H1 (cell line): ENCODE measurements at places on chromosomes 16 and 17. TPM values are rescaled to one million over a fixed set of nuclear protein-coding genes. Genes with fewer than 3 reads are reported as not detected.

- no peak for DNase-seq
These were observed 50.2 kb downstream of the GRB7 start for GRCh38 chr17:39787743-39788484.

- no peak for DNase-seq
These were observed 141.3 kb upstream of the NETO2 start for GRCh38 chr16:47284999-47285398.

DNA sequence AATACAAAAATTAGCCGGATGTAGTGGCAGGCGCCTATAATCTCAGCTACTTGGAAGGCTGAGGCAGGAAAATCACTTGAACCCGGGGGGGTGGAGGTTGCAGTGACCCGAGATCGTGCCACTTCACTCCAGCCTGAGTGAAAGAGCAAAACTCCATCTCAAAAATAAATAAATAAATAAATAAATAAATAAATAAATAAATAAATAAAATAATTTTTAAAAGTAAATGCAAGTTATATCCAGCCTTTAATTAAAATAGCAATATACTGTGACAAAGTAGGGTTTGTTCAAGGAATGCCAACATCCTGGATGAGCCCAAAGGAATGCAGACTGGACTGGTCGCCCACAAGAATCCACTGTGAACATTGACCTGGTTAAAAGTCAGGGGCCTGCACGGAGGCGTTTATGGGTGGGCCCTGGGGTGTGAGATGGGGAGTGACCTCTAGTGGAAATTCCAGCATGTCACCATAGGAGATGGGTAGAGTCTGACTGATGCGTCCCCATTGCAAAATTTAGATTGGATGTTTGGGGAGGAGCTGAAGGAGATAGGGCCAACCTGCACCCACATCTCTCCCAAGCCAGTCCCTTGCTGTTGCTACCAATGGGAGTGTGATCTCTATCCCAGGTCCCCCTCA lies 9.7 kb upstream of the PIK3R5 start:
- DNase-seq = no peak

DNA sequence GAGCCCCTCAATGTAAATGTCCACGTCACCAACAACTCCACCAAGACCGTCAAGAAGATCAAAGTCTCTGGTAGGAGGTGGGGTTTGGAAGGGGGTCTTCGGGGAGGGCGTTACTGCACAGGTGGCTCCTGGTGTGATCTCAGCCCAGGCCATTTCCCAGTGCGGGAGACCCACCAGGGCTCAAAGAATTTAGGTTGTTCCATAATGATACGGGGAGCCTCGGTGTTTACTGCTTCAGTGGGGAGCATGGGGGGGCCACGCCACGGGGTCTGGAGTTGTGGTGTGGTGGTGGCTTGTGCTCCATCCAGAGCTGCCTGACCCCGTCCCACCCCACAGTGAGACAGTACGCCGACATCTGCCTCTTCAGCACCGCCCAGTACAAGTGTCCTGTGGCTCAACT lies 7.8 kb downstream of the ARRB2 start:
- DNase-seq = no peak

DNA sequence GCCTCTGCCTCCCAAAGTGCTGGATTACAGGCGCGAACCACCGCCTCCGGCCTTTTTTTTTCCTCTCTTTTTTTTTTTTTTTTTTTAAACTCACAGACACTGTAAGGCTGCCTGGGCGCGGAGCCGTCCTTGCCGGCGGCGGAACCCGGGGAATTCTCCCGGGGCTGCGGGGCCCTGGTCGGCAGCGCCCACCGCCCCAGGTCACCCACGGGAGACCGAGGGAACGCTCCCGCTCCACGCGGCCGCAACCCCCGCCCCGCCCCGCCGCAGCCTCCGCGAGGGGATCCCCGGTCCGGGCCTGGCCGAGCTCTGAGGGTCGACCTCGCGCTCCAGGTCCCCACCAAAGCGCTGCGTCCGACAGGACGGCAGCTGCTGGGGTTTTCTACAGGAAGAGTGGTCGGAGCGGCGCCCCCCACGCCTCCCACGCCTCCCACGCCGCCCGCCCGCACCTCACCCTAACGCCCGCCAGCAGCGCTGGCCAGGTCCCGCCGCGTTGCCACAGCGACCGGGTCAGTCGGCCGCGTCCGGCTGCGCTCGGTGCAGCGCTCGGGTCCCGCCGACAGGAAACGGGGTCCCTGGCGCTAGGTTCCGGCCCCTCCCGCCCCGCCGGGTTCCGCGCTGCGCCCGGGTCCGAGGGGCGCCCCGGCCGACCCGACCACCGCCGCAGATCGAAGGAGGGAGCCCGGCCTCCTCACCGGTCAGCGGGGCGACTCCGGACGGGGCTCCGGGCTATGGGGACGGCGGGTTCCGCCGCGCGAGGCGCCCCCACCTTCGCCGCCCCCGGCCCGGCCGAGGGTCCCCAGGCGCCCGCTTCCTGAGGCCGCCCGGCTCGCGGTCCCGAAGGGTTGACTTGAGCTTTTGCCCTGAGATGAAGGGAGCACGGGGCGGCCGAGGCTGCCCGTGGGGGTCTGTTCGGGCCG lies at the start of gene CCDC57:
Gene CCDC57, minus strand, starts transcription at position 512 of the 920 bp plus-strand sequence. CDS start 10,898 bp downstream, outside the sequence.
- peak; percentile 88 for DNase-seq

DNA sequence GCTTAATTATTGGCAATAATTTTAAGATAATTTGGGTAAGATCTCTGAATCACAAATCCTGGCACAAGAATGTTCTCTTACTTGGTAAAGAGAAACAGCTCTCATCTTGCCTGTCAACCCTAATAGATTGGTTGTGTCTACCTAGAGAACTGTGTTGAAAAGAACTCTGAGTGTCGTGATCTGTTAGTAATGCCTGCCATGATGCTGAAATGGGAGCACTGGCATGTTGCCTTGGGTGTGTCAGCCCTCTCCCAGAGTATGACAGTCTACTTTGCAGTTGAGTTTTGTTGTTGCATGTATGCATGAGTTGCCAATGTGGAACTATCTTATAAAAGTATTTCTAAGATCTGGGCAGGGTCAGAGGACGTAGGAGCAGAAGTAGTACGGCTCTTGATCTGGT lies 221.4 kb downstream of the MAF start:
- no peak for DNase-seq

GRCh38 chr16:73945631-73946030 lies 351.0 kb upstream of the PSMD7 start:
- no peak for DNase-seq

GRCh38 chr17:70104791-70105523 lies 29.9 kb downstream of the KCNJ16 start:
- no peak for DNase-seq

- DNase-seq = no peak
These were observed 18.7 kb upstream of the FOXF1 start for GRCh38 chr16:86491640-86492023.

GRCh38 chr17:44930667-44931066 lies 15.4 kb upstream of the GFAP start:
- no peak for DNase-seq

- no peak for DNase-seq
These were observed 15.3 kb upstream of the ALDH3A1 start for GRCh38 chr17:19763416-19763815.

DNA sequence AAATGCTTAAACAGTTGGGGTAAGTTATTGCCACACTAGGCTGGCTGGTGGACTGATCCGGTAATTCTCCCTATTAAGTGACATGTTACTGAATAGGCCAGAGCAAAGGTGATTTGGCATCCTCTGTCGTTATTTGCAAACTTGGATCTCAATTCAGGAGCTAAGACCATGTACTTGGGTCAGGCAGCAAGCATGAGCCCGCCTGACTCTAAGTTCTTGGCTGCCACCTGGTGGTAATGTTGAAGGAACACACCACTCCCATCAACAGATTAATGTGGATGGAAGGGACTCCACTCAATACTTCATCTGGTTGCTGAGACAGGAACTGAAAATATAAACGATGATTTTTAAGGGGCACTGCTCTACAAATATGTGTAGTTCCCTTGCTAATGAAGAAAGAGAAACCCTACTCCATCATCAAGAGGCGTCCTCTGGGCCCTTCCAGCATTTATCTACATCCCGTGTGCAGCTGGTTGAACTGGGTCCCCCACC lies 70.8 kb downstream of the EMP2 start:
- DNase-seq = peak; percentile 63

DNA sequence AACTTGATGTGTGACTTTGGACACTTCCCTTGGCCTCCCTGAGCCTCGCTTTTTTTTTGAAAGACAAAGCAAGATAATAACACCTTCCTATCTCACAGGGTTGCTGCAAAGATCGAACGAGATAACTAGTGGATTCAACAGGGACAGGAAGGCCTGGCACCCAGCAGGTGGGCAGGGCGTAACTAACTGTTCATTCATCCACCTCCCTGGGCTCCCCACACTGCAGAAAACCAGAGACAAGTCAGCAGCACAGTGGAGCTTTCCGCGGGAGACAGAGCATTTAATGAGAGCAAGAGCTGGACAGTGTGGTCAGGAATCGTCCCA lies 28.7 kb downstream of the SLC13A5 start:
- no peak for DNase-seq

DNA sequence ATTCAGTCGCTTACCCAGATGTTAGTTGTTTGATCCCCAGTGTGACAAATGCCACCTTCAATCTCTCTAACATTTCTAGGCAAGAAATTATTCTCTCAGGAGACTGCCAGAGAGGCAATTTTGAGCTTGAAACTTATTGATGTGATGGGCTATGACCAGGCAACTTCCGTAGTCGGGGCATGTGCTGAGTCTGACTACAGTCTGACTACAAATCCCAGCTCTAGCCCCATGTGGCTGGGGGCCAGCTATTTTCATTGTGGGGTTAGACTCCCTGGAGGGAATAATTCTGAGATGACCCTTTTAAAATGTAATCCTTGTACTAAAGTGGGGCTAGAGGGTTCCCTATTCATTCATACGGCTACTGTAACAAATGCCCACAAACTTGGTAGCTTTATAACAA lies 65.9 kb downstream of the RBFOX1 start:
- no peak for DNase-seq

DNA sequence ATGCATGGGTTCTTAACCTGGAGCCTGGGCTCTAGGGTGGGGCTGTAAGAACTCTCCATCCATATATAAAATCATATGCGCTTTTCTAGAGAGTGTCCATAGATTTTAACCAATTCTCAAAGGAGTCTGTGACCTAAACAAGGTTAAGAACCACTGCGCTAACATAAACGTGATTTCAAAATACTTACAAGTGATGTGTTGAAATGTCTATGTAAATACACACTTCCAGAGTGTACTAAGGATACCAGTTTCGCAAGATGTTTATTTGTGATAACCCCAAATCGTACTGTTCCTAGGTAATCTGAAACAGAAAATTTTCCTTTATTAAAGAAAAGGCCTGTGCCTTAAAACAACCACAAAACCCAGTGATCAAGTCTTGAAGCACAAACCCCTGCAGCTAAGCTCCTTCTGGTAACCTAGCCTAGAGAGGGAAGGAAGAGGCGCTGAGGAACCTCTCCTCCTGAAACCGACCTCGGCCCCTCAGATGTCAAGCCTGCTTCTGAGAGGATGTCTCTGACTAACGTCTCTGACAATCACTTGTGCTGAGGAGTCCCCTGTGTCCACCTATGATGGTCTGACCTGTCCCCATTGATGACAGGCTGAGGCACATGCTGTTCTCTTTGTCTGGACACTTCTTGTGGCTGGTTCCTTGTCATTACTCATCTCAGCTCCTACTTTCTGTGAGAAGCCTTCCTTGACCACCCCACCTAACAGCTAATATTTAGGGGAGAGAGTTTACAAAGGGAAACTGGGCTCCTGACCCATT lies 32.2 kb downstream of the SNN start:
- no peak for DNase-seq

GRCh38 chr16:75247249-75247648 lies 4.2 kb downstream of the BCAR1 start:
- DNase-seq = no peak

GRCh38 chr16:74795104-74795503 lies 20.5 kb upstream of the FA2H start:
- no peak for DNase-seq

DNA sequence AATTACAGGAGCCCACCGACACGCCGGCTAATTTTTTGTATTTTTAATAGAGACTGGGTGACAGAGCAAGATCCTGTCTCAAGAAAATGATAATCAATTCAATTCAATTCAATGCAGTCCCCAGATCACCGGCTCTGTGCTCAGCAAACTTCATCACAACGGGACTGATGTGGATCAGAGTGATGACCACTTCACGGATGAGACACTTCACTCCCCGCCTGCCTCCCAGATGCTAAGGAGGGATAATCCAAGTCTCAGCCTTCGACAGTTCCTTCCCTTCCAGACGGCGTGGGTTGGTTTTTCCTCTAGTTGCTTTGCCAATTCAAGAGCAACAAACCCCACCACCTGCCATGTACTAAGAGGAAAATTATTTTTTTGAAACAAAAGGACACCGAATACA lies 93.8 kb downstream of the ZDHHC7 start:
- no peak for DNase-seq

GRCh38 chr17:82349287-82349701 lies 9.8 kb upstream of the TEX19 start:
- no peak for DNase-seq

GRCh38 chr16:31333686-31334649 lies 21.0 kb upstream of the ITGAX start:
- no peak for DNase-seq

DNA sequence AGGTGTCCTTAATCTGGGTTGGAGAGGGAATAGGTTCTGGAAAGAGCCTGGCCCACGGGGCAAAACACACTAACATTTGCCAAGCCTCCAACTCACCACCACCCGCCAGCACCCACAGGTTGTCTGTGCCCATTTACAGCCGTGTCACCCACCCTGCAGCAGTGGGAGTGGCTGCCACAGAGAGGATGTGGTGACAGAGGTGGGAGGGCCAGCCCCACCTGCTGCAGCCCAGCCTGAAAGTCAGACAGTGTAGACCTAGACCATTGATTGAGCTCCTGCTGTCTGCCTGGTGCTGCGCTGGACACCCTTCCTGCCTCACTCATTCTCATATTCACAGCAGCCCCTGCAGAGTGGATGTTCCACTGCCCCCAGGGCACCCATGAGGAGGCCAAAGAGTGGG lies 44.7 kb downstream of the IL21R start:
- DNase-seq = no peak

- DNase-seq = peak; percentile 84
These were observed 681 bp downstream of the TMEM102 start for GRCh38 chr17:7435676-7436555.

- peak; percentile 64 for DNase-seq
These were observed 1.2 kb downstream of the MMP15 start for GRCh38 chr16:58026705-58027160.

Gene KRTAP3-2
- polyA plus RNA-seq = not detected in 2 replicates

Gene GUCY2D
- 0.20 and 0.31 TPM in 2 replicates for polyA plus RNA-seq

Gene MYH13
- polyA plus RNA-seq = not detected in 2 replicates

Gene OR4D1
- 0.39 and 0.44 TPM in 2 replicates for polyA plus RNA-seq

Gene MMP2
- 33.6 and 45.0 TPM in 2 replicates for polyA plus RNA-seq

Gene TBC1D3I
- 2.3 and 2.9 TPM in 2 replicates for polyA plus RNA-seq

Gene ARHGAP44
- polyA plus RNA-seq = 6.2 and 9.0 TPM in 2 replicates

Gene NUFIP2
- polyA plus RNA-seq = 65.9 and 81.9 TPM in 2 replicates
